ENCODE measurements at places on chromosomes 16 and 17.

- DNase-seq = no peak
These were observed 8.6 kb upstream of the AKTIP start for GRCh38 chr16:53511403-53512280.

- DNase-seq = peak; percentile 67
These were observed 562 bp downstream of the PPL start for GRCh38 chr16:4936181-4936990.

DNA sequence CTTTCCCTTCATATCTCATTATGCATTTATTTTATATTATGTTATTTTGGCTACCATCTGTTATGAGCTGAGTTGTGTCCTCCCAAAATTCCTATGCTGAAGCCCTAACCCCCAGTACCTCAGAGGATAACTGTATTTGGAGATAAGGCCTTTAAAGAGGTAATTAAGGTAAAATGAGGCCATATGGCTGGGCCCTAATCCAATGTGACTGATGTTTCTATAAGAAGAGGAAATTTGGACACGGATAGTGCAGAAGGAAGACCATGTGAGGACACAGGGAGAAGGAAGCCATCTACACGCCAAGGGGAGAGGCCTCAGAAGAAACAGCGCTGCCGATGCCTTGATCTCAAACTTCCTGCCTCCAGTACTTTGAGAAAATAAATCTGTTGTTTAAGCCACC is 557.7 kb upstream of the CDH5 start:
- DNase-seq = no peak

DNA sequence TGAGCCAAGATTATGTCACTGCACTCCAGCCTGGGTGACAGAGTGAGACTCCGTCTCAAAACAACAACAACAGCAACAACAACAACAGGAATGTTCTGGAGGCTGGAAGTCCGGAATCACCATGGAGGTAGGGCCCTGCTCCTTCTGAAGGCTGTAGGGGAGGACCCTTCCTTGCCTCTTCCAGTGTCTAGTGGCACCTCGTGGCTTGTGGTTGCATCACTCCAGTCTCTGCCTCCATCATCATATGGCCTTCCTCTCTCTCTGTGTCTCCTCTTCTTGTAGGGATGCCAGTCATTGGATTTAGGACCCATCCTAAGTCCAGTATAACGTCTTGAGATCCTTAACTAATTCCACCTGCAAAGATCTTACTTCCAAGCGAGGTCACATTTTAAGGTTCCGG is 14.0 kb downstream of the NAGPA start:
- DNase-seq = no peak

Data from D341Med (cell line).